ENCODE measurements at places on chromosomes 1 and 21. TPM values are rescaled to one million over a fixed set of nuclear protein-coding genes. Genes with fewer than 3 reads are reported as not detected.

The SHCBP1L gene
- total RNA-seq: not detected

The ROR1 gene
- 5.2 TPM for total RNA-seq

The OR2AK2 gene
- 0.09 TPM for total RNA-seq

DNA sequence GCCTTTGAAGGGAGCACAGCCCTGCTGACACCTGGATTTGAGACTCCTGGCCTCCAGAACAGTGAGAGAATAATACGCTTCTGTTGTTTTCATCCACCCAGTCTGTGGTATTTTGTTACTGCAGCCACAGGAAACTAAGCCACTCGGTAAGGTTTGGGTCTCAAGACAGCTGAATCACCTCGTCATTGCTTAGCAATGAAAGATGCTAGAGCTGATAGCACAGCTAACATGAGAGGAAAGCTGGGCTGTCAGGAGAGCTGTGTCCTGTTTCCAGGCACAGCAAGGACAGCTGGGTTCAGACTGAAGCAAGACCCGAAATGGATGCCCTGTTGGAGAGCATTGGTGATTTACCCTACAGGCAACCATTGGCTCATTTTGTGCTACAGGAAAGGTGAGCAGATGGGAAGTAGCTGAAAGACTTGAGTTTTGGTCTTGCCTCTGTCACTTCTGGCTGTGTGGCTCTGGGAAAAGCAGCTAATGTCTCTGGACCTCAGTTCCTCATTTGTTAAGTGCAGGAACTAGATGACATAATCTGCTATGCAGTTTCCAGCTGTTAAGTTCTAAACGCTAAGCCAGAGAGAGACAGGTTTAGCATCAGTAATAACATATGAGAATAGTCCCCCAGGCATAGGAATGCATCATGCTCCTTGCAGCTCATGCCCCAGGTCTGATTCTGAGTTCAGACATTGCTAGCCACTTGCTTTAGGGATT, 58.0 kb downstream of the CLIC6 start:
- no peak for DNase-seq

GRCh38 chr1:58895559-58896145, 111.8 kb upstream of the JUN start:
- no peak for DNase-seq

GRCh38 chr1:151980287-151981177, 13.1 kb downstream of the S100A10 start:
- DNase-seq: no peak

DNA sequence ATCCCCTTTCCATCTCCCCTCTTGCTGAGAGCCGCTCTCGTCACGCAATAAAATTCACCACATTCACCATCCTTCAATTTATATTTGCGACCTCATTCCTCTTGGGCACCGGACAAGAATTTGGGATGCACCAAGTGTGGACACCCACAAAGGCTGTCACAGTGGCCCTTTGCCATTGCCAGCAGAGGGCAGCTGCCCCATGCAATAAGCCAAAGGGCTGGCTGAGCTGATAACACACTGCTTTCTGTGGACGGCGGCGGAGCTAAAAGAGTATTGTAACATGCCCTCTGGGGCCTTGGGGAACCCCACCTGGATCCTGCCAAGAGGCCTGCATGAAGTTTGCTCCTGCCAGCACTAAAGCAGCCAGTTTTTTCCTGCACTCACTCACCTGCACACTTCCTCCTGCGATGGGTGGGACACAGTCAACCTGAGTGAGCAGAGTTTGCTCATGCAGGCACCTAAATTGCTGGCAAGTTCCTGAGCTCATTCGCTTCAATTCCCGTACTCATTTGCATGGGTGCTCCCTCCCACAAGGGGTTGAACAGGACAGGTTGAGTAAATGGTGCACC, 792.3 kb upstream of the ADAMTS5 start:
- DNase-seq: no peak

DNA sequence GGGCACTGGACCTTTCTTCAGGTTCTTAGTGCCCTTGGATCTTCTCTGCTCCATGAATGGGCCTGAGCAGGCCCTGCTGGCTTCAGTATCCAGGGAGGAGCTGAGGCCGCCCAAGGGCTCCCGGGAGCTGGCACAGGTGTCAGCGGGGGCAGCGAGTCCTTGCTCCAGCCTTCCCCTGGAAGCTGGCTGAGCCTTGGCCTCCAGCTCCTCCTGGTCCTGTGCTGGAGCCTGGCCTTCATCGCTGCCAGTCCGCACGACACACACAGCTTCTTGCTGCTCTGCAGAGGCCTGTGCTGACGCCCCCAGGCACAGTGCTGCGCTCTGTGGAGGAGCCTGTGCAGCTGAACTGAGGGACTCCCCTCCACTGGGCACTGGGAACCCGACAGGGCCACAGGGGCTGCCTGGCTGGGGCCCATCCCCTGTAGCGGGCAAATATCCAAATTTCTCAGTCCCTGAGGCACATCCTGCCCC, 1.7 kb downstream of the SPOCD1 start:
- DNase-seq: no peak

DNA sequence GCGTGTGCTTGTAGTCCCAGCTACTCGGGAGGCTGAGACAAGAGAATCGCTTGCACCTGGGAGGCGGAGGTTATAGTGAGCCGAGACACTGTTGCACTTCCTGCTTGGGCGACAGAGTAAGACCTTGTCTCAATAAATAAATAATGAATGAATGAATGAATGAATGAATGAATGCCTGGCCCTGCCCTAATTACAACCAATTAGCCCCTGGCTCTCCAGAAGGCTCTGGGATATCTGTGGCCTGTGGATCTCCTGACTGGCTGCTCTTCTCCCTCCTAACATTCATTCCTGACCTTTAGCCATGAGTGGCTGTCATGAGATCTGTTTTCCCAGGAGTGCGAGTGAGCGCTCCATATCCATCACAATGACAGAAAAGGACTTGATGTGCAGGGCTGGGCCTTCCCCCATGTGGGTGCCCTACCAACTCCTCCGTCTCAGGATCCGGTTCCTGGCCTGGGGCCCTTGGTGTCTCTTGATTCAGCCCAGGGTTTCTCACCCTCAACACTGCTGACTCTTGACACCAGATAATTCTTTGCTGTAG, 243.6 kb upstream of the TMEM51 start:
- no peak for DNase-seq

DNA sequence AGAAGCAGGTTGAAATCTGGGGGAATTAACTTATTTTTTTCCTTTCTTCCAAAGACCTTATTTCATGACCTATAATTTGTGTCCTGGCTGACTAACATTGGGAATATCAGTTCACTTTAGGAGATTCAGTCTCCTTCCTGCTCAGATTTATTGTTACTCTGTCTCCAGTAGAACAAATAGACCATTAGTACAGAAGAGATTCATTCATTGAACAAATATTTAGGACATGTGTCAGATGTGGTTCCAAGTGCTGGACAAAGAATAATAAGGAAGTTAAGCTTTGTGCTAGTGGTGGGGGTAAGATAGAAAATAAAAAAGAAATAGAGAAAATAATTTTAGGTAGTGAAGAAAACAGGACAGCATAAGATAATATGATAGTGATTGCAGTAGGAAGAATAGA, 20.3 kb downstream of the ZMYM4 start:
- DNase-seq: no peak

- peak; percentile 95 for DNase-seq
These were observed 23.3 kb downstream of the CELA3A start for GRCh38 chr1:22024485-22025367.

DNA sequence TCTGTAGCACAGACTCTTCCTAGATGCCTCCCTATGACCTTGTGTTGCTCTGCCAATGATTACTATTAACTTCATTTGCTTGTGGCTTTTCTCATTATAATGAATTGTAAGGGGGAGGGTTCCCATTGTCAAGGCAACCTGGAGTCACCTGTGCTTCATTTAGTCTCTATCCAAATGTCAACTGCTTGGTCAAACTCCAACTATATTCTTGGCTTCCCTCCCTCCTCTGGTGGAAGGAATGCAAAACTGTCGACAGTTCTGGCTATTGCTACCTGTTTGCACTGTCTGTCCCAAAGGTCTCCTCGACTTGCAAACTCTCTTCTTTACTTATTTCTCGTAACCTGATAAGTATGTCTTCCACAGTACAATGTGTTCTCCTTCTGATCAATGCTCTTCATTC, 100.3 kb downstream of the CACNA1E start:
- no peak for DNase-seq

DNA sequence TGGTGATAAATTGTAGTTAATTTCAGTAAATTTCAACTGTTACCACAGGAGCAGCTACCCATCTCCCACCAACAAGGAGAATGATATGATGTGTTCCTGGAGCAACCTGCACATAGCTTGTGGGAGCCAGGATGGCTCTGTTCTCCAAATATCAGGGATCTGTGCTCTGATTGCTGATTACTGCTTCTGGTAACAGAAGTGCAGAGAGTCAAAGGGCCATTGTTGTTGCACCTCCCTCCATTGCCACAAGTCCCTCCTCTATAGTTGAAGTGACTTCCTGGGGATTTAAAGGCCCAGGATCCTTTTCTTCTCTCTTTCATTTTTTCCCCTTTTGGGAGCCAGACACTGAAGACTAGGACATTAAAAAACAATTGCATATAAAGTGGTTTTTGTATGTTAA, 51.6 kb upstream of the HPDL start:
- no peak for DNase-seq

DNA sequence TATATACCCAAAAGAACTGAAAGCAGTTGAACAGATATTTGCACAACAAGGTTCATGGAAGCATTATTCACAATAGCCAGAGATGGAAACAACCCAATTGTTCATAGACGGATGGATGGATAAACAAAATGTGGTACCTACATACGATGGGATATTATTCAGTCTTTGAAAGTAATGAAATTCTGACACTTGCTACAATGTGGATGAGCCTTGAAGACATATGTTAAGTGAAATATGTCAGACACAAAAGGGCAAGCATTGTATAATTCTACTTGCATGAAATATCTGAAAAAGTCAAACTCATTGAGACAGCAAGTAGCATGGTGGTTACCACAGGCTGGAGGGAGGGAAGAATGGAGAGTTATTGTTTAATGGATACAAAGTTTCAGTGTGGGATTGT, 696.1 kb downstream of the MATN1 start:
- DNase-seq: no peak

DNA sequence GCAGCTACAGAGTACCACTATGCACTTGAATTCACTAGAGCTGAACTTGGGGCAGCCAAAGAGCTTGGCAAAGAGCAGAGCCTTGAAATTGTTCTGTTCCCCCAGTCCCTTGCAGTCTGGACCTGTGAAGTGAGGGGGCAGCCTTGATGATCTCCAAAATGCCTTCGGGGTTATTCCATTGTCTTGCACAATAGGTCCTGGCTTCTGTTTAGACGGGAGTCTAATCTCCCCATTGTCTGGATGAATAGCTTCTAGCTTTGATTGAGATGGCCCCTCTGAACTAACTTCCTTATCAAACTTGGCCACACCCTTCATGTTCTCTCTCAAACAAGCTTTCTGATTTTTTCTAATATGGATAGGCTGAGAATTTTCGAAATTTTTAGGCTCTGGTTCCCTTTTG, 72.6 kb downstream of the PGM1 start:
- DNase-seq: no peak

DNA sequence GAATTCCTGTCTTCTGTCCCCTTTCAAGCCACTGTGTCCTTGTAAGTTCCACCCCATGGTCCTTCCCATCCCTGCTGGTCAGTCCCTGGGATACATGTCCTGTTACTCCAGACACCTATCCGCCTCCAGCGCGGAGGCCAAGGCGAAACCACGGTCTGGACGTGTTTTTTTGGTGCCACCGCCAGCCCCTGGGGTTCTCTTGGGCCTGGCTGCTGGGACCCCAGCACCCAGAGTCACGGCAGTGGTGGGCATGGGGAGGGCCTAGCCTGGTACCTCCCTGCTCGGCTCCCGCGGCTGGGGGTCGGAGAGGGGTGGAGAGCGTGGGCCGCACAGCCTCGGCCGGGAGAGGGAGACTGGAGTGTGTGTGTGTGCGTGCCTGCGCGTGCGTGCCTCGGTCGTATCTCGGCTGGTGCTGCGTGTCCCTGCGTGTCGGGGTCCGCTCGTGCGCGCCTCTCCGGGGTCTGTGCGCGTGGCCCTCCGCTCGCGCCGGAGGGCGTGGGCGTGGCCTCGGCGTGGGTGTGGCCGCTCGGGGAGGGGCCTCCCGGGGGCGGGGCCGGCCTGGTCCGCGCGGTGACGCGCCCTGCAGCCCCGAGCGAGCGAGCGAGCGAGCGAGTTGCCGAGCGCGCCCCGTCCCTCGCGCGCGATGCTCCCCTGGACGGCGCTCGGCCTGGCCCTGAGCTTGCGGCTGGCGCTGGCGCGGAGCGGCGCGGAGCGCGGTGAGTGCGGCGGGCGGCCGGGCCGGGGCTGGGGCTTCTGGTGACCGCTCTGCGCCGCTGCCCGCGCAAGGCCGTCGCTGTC, at the start of gene VWA1:
TSS of gene VWA1 (plus strand) at position 585 of the 798 bp plus-strand sequence. CDS start at position 644, 59 bp downstream.
- DNase-seq: peak; percentile 55

GRCh38 chr1:4310396-4310923, 343.9 kb upstream of the AJAP1 start:
- DNase-seq: no peak

GRCh38 chr1:203317429-203318228, 12.3 kb downstream of the BTG2 start:
- DNase-seq: no peak

GRCh38 chr1:16921391-16922185, at the start of gene CROCC:
Gene CROCC, plus strand, starts transcription at chr1:16921931. Its CDS starts 88 bp downstream, at chr1:16922019.
- no peak for DNase-seq

DNA sequence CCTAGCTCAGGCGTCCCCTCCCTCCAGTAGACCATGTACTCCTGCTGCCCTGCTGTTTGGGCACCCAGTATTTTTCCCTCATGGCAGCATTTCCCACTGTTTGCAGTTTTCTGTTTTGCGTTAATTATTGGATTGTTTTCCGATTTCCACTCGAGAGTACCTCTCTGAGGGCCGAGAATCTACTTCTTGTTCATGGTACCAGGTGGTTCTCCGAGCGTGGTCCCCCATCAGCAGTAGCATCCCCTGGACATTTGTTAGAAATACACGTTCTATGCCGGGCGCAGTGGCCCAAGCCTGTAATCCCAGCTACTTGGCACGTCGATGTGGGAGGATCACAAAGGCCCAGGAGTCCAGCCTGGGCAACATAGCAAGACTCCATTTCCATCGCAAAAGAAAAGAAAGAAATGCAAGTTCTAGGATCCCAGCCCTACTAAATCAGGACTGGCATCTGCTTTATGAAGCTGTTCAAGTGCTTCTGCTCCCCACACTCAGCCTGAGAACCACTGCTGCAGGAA, 690 bp downstream of the RRP1 start:
- DNase-seq: no peak

- DNase-seq: no peak
These were observed 23.7 kb downstream of the UCK2 start for GRCh38 chr1:165851034-165851658.

GRCh38 chr1:214566158-214567104, 15.0 kb upstream of the PTPN14 start:
- no peak for DNase-seq
